Sigmoid colon (tissue), 7 donors: ENCODE measurements at places on chromosomes 3 and 15. TPM values are rescaled to one million over a fixed set of nuclear protein-coding genes. Genes with fewer than 3 reads are reported as not detected.

DNA sequence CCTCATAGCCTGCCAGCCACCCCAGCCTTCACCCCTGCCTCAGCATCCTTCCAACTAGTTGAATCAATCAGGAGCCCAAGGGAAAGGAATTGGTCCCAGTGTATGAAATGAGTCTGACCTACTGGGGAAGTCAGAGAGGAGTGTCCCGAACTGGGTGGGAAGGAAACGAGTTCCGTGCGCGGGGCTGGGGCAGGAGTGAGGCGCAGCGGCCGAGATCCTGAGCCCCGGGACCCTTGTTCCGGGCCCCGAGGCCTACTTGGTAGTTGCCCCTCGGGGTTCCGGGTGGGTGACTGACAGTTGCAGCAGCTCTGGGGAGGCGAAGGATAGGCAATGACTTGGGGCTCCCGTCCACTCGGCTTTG, 1.1 kb upstream of the PLCL2 start:
- no peaks in the 10 kb centered on the region for H3K4me1 ChIP-seq
- H3K4me3 ChIP-seq: peak overlapping the region; percentile 61
- H3K27me3 ChIP-seq: no peaks in the 10 kb centered on the region
- no peaks in the 10 kb centered on the region for H3K36me3 ChIP-seq
- peak overlapping the region; percentile 82 for H3K27ac ChIP-seq

GRCh38 chr3:71585887-71586809, 2.6 kb upstream of the FOXP1 start:
- peak overlapping the region; percentile 96 for H3K4me3 ChIP-seq
- no peaks in the 10 kb centered on the region for H3K4me1 ChIP-seq
- no peaks in the 10 kb centered on the region for H3K36me3 ChIP-seq
- no peaks in the 10 kb centered on the region for H3K27me3 ChIP-seq
- H3K27ac ChIP-seq: peak overlapping the region; percentile 98
- DNase-seq: no peak

GRCh38 chr3:155895379-155895900, 25.0 kb downstream of the GMPS start:
- DNase-seq: no peak
- H3K4me1 ChIP-seq: no peaks in the 10 kb centered on the region
- no peak overlapping the region for H3K4me3 ChIP-seq
- H3K27me3 ChIP-seq: no peaks in the 10 kb centered on the region
- peaks cover 8% of the 10 kb centered on the region for H3K36me3 ChIP-seq

DNA sequence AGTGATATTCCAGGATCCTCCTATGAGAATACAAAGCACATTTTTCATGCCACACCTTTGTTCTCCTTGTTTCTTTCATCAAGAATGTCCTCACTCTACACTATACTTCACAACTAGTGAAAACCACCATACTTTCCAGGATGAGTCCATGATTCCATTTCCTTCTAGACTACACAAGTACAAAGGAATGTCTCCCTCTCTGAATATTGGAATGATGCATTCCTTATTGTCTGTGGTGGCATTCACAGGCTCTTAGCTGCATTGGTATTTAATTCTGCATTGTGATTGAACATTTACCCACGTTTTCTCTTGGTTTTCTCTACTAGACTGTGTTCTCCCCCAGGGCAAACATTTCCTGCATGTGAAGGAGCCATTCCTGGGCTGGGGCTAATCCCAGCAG, 217.5 kb downstream of the RAP2B start:
- no peak for DNase-seq
- no peaks in the 10 kb centered on the region for H3K36me3 ChIP-seq
- H3K27ac ChIP-seq: no peak overlapping the region
- H3K4me1 ChIP-seq: peaks cover 17% of the 10 kb centered on the region

- peaks cover 27% of the 10 kb centered on the region for H3K4me1 ChIP-seq
- peak overlapping the region; percentile 92 for H3K27ac ChIP-seq
- DNase-seq: no peak
Observed at GRCh38 chr3:31530960-31531335, 1.8 kb upstream of the STT3B start.

GRCh38 chr3:98901119-98901391, 440 bp downstream of the DCBLD2 start:
- H3K4me3 ChIP-seq: peak overlapping the region; percentile 93
- DNase-seq: peak; percentile 80
- peak overlapping the region; percentile 98 for H3K27ac ChIP-seq
- peaks cover 23% of the 10 kb centered on the region for H3K4me1 ChIP-seq
- H3K27me3 ChIP-seq: no peaks in the 10 kb centered on the region

DNA sequence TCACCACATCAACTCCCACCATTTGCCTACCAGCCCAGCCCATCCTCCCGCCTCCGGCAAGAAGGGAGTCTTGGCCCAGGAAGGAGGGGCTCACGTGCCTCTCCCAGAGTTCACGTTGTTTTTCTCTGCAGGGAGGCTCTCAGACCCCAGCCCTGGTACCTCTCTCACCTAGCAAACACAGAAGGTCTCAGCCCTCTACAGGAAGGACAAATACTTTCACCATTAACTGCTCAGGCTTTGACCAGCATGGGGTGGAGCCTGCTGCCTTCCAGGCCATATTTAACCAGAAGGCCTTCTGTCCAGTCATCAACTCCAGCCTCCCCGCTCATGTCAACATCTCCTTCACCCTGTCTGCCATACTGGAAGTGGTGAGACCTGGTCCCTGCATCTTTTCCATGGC, 19.0 kb upstream of the HTR3E start:
- H3K27me3 ChIP-seq: no peaks in the 10 kb centered on the region
- H3K36me3 ChIP-seq: no peaks in the 10 kb centered on the region
- DNase-seq: no peak
- no peak overlapping the region for H3K27ac ChIP-seq
- no peak overlapping the region for H3K4me3 ChIP-seq

SLC2A2 gene
- not detected for total RNA-seq

GRCh38 chr15:67799801-67800205, 25.5 kb upstream of the SKOR1 start:
- H3K27ac ChIP-seq: no peak overlapping the region
- H3K4me1 ChIP-seq: no peaks in the 10 kb centered on the region
- DNase-seq: no peak
- no peaks in the 10 kb centered on the region for H3K27me3 ChIP-seq

DNA sequence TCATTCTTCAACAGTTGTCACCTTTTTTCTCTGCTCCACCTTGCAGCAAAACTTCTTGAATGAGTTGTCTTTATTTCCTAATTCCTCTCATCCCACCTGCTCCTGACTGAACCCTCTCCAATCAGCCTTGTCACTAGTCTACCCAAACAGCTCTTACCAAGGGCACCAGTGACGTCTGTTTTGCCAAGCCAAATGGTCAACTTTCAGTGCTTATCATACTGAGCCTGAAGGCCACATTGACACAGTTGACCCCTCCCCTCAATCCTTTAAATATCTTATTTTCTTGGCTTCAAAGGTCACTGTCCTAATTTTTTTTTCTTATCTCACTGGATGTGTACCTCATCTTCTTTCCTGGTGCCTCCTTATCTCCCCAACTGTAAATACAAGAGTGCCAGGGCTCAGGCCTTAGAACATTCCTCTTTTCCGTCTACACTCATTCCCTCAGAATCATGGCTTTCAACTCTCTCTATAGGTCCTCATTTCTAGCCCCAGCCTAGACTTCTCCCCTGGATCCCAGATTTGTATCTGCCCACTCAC, 43.2 kb downstream of the CMTM8 start:
- DNase-seq: no peak
- H3K4me3 ChIP-seq: no peak overlapping the region
- H3K36me3 ChIP-seq: no peaks in the 10 kb centered on the region
- no peaks in the 10 kb centered on the region for H3K27me3 ChIP-seq
- no peaks in the 10 kb centered on the region for H3K4me1 ChIP-seq

DNA sequence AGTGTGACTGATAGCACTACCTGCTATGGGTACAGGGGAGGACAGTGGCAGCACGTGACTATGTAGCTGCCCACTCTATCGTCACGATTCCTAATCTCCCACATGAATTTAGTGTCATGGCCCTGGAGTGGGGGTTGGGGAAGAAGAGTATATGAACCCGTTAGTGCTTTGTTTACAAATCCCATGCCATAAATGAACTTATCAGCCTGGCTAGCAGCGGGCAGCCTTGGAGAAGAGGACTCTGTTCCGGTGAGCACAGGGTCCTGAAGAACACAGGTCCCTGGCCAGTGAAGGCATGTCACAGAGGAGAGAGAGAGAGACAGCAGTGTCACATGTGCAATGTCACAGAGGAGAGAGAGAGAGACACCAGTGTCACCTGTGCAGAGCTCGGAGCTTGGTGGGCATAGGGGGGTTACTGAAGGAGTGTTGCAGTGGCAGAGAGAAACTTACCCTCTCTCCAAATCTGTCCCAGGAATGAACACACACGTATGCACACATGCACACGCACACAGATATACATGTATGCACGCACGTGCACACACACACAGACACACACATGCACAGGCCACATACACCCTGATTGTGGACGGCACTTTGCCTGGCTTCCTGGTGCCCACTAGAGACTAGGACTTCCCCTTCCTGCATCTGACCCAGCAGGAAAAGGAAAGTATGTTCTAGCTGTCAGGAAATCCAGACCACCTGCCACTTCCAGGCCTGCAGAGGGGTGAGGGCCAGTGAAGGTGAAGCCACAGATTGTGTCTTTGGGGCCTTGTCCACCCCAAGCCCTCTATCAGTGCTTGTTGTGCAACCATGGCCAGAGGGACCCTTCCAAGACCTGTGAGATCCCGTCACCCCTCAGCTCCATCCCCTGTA, 26.3 kb downstream of the ITGA11 start:
- H3K27me3 ChIP-seq: no peaks in the 10 kb centered on the region
- H3K27ac ChIP-seq: no peak overlapping the region
- H3K4me1 ChIP-seq: no peaks in the 10 kb centered on the region

- H3K4me3 ChIP-seq: no peak overlapping the region
- no peak overlapping the region for H3K27ac ChIP-seq
- H3K36me3 ChIP-seq: no peaks in the 10 kb centered on the region
- H3K27me3 ChIP-seq: no peaks in the 10 kb centered on the region
- H3K4me1 ChIP-seq: no peaks in the 10 kb centered on the region
- DNase-seq: no peak
Observed at GRCh38 chr3:101255441-101255840, 64.9 kb downstream of the IMPG2 start.

DNA sequence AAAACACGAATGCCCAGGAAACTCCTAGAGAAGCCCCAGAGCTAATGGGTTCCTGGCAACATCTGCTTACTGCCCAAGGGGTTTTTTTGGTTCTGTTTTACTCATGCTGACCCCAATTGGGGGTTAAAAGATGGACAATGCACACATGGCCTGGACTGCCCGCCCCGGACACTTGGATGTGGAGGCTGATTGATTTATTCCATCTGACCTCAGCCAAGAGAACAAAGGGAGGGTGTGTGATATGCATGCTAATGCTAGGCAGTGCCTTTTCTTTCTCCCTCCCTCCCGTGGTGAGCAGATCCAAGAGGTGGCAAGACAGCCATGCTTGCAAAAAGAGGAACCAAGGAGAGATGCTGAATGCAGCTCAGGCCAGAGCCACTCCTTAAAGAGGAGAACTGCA, 3.3 kb upstream of the LRTM1 start:
- H3K36me3 ChIP-seq: no peaks in the 10 kb centered on the region
- no peak for DNase-seq
- no peaks in the 10 kb centered on the region for H3K4me1 ChIP-seq
- H3K27me3 ChIP-seq: no peaks in the 10 kb centered on the region

GRCh38 chr3:129690406-129690805, 83.9 kb upstream of the PLXND1 start:
- H3K36me3 ChIP-seq: no peaks in the 10 kb centered on the region
- no peak overlapping the region for H3K27ac ChIP-seq
- H3K27me3 ChIP-seq: no peaks in the 10 kb centered on the region
- H3K4me1 ChIP-seq: peaks cover 48% of the 10 kb centered on the region
- DNase-seq: no peak

DNA sequence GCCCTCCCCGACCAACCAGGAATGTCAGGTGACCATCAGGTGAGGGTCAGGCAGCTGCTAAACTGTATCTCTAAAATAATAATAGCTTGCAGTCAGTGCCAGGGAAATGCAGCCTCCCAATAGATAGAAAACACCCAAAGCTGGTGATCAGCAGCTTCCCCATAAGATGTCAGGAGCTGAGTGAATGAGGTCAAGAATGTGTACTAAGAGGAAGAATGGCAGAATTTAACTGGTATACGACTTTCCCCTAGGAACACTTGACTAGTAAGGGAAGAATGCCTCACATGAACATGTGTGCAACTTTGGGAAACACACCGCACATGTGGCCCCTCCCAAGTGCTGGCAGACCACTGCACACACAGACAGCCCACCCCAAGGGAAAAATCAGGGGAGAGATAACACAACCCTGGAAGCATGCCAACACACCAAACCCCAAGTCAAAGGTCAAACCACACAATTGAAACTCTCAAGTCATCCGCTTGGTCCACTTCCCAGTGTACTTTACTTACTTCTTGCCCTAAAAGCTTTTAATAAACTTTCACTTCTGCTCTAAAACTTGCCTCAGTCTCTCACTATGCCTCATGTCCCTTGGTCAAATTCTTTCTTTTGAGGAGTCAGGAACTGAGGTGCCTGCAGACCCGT, 806.5 kb downstream of the OTOL1 start:
- no peak overlapping the region for H3K27ac ChIP-seq
- H3K27me3 ChIP-seq: no peaks in the 10 kb centered on the region
- DNase-seq: no peak
- peaks cover 13% of the 10 kb centered on the region for H3K4me1 ChIP-seq
- H3K36me3 ChIP-seq: no peaks in the 10 kb centered on the region

CCDC174 gene
- total RNA-seq: 21.3 TPM

CMTM7 gene
- 9.9 TPM for total RNA-seq

- no peaks in the 10 kb centered on the region for H3K4me1 ChIP-seq
- DNase-seq: no peak
- H3K4me3 ChIP-seq: no peak overlapping the region
- H3K27me3 ChIP-seq: no peaks in the 10 kb centered on the region
Observed at GRCh38 chr15:48366584-48367312, 35.5 kb downstream of the DUT start.

DNA sequence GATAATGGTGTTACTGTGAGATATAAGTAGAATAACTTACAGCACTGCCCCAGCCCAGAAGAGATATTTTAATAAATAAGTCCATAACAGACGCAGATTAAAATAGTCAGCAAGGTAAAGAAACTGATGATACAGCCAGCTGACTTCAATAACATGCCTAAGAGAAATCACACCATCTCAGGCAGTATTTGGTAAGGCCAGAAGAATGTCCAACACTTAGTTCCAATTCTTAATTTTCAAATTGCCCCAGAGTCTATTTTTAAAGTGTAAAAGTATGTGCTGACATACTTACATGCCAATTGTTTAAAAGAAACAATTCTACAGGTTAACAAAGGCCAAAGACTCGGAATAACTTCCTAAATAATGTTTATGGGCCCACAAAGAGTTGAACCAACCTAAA, 1.6 kb downstream of the GNB4 start:
- DNase-seq: no peak
- peak overlapping the region; percentile 73 for H3K4me3 ChIP-seq
- no peaks in the 10 kb centered on the region for H3K27me3 ChIP-seq
- H3K36me3 ChIP-seq: no peaks in the 10 kb centered on the region
- H3K4me1 ChIP-seq: peaks cover 35% of the 10 kb centered on the region

DNA sequence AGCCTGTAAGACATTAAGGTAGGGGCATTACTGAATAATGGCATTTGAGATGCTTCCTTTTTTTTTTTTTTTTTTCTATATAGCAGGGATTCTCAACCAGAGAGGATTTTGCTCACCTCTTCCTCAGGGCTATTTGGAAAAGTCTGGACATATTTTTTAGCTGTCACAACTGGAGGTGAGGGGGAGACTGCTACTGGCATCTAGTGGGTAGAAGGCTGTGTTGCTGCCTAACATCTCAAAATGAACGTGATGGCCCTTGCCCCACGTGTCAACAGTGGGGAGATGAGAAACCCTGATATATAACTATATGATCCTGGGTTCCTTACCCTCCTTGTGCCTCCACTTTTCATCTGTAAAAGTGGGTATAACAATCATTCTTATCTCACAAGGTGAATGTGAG, 71.9 kb downstream of the CADPS start:
- H3K4me3 ChIP-seq: no peak overlapping the region
- no peaks in the 10 kb centered on the region for H3K36me3 ChIP-seq

GRCh38 chr3:8112587-8112986, 389.0 kb upstream of the LMCD1 start:
- H3K36me3 ChIP-seq: no peaks in the 10 kb centered on the region
- no peaks in the 10 kb centered on the region for H3K27me3 ChIP-seq
- H3K4me3 ChIP-seq: no peak overlapping the region
- no peak for DNase-seq
